ENCODE measurements at places on chromosomes 7 and 10.

- DNase-seq = no peak
Measured at GRCh38 chr7:105156731-105157130, 142.7 kb downstream of the KMT2E start.

DNA sequence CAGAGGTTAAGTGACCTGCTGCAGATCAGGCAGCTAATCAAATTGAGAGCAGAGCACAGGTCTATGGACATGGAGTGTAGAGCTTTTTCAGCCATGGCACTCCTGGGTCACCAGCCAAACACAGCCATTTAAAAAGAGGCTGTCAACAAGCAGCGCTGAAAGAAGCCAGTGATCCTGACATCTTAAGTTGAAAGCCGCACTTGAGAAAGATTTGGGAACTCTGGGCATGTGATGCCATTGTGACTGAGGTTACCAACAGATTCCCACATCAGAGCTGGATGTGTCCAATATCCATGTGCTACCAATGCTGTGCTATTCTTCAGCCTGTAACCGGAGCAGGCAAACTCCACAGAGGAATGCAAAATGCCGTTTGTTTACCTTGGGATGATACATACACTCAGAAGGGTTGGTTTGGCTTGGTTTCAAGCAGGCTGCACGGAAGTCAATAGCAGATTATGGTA is 56.2 kb upstream of the ABLIM1 start:
- peak; percentile 77 for DNase-seq

DNA sequence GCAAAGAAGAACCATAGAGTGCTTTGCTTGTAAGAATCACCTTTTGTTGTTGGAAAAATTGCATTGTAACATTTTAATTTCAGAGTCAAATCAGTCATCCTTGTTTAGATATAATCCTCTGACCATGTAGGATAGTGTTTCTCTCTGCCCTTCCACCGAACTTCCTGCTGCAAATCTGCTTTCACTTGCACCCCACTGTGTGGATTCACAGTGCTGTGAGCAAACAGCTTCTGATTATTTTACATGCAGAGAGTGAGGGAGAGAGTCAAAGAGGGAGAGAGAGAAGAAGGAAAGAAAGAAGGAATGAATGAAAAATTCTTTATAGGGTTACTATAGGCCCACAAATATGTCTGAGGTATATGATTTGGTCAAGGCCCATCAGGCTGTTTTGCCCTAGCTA is 30.0 kb upstream of the SEM1 start:
- no peak for DNase-seq

DNA sequence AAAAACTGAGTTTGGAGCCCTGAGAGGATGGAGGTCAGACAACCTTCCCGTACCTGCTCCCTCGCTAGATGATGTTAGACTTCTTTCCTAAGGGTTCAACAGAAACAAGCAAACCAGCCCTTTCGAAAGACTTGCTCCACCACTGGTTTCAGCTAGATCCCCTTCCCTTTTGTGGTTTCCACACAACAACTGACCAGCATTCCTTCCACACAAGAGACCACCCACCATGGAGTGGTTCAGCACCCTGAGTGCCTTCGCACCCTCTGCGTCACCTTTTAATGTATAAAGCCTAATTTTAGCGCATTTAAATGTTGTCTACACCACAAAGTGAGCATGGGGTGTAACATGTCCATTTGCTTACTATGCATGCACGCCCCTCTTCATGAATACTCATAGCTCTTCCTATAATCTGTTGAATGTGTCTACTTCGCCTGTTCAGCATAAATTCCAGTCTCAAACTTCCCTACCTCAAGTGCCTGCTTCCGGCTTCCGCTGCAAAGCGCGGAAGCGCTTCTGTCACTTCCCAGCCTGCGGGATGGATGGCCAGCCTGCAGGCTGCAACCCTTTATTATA is 69.0 kb downstream of the TACC2 start:
- DNase-seq = no peak

- DNase-seq = no peak
Measured at GRCh38 chr7:1440620-1441019, 18.6 kb downstream of the MICALL2 start.

GRCh38 chr10:125520968-125521367 is 162.0 kb downstream of the TEX36 start:
- DNase-seq = no peak

DNA sequence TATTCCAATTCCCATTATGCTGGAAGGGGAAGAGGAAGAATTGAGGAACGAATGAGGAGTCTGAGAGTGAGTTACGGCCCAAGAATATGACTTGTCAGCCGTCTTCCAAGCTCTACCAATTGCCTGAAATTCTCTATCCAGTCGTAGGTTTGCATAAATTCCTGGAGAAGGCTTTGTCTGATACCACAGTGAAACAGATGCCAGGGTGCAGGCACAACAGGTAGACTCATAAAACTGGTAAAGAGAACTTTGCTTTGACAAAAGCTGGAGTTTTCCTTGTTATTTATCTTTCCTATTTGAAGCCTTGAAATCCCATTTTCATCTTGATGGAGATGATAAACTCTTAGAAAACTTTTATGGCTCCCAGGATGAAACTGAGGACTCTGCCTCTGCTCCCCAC is 251.2 kb downstream of the KCNMA1 start:
- no peak for DNase-seq
